ENCODE measurements at places on chromosomes 5 and 9.

DNA sequence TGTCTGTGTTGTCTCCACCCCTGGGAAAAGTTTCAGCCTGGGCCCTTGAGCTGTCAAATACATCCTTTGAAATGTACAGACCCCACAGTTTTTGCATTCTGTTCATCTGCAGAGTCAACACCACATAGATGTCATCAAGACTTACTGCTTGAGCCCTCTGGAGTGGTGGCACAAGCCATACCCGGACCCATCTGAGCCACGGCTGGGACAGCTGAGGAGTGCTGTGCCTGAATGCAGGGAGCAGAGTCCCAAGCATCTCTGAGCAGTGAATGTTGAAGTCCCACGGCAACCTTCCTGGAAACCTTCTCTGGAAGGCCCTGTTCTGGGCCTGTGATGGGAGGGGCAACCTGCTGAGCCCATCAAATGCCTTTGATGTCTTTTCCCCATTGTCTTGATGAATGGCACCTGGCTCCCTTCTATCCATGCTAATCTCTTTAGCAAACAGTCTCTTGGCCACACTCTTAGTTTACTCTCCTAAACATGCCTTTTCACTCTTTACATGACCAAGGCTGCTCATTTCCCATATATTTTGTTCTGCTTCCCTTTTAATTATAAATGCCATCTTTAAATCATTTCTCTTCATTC lies 92.5 kb downstream of the ATPSCKMT start:
- DNase-seq = no peak

DNA sequence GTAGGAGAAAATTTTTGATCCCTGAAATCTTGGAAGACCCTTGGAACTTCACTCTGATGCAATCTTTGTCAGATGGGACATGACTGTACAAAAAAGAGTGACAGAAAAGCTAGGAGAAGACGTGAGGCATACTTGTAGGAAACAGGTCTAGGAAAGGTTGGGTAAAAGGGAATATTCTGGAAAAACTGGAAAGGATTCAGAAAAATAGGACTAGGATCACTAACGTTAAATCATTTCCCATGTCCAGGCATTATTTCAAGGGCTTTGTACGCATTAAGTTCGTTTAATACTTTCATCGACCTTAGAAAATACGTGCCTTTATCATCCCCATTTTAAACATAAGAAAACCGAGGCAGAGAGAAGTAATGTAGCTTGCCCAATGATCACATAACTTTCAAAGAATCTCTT lies 2.9 kb downstream of the ALDH1A1 start:
- no peak for DNase-seq

DNA sequence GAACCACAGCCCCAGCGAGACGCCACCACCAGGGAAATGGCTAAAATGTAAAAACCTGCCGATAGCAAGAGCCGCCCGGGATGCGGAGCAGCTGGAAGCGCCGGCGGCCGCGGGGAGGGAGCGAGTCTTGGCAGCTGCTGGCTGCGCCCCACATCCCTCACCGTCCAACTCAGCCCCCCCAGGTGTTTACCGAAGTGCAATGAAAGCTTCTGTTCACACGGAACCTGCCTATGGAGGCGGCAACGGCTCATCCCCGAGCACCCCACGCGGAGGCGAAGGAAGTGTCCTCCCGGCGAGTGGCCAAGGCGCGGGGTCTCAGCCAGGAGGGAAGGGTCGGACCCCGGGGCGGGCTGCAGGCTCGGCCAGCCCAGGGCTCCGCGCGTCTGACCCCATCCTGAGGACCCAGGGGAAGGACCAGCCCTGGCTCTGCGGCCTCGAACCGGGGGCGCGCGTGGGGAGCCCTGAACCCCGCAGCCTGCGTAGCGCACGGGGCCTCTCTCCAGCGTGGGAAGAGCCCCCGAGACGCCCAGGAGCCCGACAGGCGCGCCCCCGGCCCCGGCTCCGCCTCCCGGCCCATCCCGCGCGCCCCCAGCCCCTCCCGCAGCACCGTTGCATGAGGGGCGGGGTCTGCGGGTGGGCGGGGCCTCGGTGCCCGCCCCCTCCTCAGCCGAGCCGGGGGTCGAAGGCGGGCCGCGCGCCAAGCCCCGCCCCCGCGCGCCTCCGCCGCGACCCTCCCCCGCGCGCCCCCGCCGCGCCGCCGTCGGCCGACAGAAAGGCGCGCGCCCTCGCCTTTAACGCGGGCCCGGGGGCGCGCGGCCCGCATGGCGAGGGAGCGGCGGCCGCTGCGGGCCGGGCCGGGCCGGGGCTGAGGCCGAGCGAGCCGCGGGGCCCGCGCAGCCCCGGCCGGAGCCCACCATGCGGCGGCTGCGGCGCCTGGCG lies at the start of gene DIPK1B:
DIPK1B (plus strand) TSS at position 822 of the 939 bp plus-strand sequence; CDS start at position 916, 94 bp downstream.
- no peak for DNase-seq

DNA sequence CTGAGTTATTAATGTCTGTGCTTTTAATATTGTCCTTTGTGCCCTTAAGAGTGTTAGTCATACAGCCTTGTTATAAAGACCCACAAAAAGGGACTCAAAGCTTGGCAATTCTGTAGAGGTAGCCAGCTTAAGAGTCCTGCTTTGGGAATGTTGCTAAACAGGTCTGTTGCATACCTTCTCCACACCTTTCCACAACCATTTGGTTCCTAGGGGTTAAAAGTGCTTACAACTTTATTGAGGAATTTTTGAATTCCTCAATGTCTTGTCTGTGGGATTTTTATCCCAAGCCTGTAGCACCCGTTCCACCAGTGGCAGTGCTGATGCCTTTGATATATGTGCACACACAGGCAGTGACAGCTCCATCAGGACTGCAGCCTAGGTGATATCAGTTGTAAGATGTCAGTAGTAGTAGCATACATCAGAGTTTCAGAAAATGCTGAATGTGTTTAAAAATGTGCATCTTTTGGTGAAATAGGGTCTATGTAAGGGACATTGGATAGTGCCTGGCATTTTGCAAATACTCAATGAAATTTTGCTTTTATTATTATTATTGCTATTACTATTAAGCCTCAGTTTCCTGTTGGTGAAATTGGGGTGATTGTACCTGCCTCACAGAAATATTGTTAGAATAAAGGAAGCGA lies 68.5 kb downstream of the WWC1 start:
- no peak for DNase-seq

DNA sequence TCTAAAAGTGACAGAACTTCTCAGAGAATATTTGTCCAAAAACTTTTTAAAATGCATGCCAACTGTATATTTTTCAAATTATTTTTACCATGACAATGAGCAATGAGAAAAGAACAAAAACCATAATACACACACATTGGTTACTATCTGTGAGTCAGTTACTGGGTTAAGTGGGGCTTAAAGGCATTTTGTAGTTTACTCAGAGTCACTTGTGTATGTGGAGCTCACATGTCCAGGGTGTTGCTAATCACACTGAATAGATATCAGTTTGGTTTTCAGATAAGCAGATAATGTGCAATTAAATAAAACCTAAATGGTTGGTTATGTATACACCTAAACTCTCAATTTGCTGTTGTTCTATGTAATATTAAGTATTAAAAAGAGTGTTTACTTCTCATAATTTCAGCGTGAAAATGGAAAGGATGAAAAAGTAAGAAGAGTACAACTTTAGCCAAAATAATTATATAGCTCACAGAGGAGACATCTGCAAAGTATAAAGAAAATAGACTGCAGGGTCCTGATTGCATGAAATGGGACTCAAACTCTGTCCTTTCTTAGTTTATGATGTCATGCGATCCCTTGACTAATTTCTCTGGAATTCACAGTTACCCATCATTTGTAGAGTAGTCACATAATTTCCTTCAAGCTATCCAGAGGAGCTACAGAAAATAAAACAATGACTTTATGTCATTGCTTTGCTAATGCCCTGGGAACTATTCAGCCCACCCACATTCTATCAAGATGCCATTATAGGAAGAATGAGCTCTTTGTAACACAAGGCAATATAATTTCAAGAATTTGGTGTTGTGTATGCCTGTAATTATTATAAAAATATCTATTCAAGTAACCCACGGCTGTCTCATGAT lies 388.0 kb upstream of the ZNF608 start:
- DNase-seq = no peak

GRCh38 chr5:123605822-123606221 lies 93.8 kb downstream of the CSNK1G3 start:
- DNase-seq = no peak

DNA sequence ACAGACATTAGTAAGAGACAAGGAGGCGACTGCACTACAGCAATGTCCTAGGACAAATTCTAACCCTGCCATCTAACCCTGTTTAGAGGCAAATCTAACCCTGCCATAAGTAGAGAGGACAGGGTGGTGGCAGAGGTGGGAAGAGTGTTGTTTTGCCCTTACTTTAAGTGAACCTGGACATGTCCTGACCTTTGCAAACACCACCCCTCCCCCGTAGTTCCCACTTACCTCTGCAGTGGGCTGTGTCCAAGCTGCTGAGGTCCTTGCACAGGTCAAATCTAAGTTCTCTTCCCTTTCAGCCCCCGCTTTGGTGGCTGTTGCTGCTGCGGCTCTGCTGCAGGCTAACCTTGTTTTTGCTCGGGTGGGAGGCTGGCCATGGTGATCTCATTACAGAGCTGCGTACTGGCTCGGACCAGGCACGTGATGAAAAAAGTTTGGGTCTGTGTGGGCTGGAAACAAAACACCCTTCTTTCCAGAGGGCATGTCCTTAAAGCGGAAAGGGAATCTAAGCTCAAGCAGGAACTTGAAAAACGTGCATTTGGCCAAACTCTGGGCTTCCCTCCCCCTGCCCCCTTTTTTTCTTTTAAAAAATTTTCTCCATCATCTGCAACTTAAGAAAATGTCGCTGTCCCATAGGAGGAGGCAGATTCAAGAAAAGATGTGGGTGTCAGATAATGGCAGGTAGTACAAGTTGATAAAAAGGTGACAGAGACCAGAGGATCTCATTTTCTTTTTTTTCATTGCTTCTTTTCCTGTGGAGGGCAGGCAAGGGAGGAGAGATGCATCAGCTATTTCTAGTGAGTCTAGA lies at the start of gene FAXDC2:
FAXDC2 (minus strand) TSS at position 349 of the 808 bp plus-strand sequence. CDS start 12,425 bp downstream, outside the sequence.
- DNase-seq = no peak

DNA sequence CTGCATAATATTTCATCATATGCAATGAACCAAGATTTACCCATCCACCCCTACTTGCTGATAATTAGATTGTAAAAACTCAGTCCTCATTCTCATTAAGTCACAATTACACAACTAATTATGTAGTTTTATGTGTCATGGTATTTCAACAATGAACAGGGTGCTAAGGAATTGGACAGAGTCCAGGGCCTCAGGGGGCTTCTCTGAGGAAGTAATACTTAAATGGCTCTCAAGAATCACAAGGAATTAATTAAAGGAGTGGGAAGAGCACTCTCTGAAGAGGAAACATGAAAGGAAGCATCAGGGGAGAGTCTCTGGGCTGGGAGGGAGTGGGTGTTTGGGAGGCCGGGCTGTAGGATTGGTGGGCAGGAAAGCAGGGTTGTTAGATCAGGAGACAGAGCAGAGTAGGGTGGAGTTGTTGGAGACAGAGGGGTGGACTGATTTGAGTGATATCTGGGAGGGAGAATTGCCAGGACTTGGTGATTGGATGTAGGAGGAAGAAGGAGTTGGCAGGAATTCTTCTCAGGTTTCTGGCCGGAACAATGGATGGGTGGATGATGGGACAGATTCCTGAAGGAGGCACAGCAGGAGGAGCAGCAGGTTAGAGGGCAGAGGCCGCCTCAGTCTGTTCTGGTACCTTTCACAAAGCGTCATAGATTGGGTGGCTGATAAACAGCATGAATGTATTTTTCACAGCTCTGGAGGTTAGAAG lies 23.0 kb upstream of the NSG2 start:
- DNase-seq = no peak

DNA sequence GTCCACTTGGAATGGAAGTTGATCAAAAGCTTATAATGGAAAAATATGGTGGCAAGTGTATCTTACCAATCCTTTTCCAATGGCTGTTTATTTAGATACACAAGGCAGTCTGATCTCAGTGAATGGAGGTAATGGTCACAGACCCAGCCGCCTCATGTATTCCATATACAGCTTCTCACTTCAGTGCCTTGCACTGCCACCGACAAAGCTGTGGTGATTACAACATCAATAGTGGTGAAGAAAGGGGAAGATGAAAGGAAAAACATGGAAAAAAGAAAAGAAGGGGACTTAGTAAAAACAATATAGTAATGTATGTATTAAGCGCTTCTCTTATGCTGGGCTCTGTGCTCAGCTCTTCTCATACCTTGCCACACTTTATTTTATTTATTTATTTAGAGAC lies 297.3 kb upstream of the RASA1 start:
- DNase-seq = no peak

GRCh38 chr9:93255494-93255867 lies 71.5 kb downstream of the WNK2 start:
- DNase-seq = no peak

GRCh38 chr9:98610211-98610610 lies 98.5 kb downstream of the GABBR2 start:
- no peak for DNase-seq

GRCh38 chr5:31165729-31166128 lies 27.8 kb upstream of the CDH6 start:
- no peak for DNase-seq

DNA sequence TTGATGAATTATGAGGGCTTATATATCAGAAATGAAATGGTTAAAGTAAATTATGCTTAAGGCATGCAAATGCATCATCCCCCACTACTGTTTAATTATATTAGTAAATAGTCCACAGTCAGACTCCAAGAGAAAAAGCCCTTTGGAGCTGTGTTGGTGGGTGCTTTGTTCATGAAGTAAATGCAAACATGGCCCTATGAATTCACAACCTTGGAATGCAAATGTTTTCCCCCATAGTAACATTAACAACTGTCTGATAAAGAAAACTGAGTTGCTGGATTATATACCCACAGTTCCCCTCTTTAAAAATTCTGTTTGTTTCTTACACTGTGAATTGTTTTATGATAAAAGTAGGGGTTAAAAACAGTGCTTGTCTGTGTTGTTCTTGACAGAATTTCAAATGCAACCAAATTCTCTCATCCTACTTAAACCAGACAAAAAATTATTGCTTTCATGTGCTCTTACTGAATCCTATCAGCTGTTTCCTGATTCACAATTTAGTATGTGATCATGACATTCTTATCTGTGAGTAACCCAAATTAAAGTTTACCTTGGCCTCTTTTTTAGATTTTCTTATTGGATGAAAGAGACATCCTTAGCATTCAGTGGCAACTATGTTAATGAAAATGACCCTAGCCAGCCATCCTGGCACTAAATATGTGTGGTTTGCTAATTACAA lies 48.5 kb upstream of the SNCAIP start:
- DNase-seq = no peak

DNA sequence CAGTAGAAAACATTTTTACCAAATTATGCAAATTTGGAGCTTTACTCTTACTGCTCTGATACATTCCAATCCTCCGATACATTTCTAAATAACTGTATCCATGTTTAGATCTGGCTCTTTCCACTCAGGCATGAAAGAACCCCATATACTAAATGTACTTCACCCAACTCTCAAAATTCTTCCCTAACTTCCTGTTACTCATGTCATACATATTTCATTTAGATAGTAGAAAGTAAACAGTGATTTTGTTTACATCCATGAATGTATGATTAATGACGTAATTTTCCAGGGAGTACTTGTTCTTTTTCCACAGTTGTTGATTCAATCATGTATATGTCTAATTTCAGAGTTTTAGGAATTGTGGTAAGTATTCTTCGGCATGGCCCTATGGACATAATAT lies 1426.5 kb upstream of the C9orf72 start:
- DNase-seq = no peak

Measured in CD4-positive, alpha-beta T cell treated with Interleukin-17A for 1 hour (primary cell).